Nephron progenitor cell (in vitro differentiated cells): ENCODE measurements at places on chromosomes 6 and 20.

- H3K27me3 ChIP-seq = no peaks in the 10 kb centered on the region
- no peak overlapping the region for H3K4me3 ChIP-seq
- DNase-seq = peak; percentile 13
- peak overlapping the region; percentile 32 for H3K27ac ChIP-seq
Observed at GRCh38 chr6:150928882-150929281, 63.4 kb downstream of the MTHFD1L start.

GRCh38 chr6:119608994-119609393 lies 259.4 kb upstream of the MAN1A1 start:
- no peaks in the 10 kb centered on the region for H3K27me3 ChIP-seq
- H3K4me1 ChIP-seq = peaks cover 30% of the 10 kb centered on the region
- no peak overlapping the region for H3K27ac ChIP-seq

DNA sequence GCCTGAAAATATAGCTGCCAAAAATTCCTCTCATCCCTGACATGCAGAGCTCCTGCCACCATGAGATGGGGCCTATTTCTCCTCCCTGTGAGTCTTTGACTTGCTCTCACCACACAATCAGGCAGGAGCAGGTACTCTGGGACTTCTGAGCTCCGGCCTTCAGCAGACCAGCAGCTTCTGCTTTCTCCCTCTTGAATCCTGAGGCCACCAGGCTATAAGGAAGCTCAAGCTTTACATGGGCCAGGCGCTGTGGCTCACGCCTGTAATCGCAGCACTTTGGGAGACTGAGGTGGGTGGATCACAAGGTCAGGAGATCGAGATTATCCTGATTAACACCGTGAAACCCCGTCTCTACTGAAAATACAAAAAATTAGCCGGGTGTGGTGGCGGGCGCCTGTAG lies 238.7 kb upstream of the RREB1 start:
- H3K27me3 ChIP-seq = peaks cover 5% of the 10 kb centered on the region
- no peak overlapping the region for H3K4me3 ChIP-seq
- no peak overlapping the region for H3K27ac ChIP-seq
- H3K36me3 ChIP-seq = no peaks in the 10 kb centered on the region

DNA sequence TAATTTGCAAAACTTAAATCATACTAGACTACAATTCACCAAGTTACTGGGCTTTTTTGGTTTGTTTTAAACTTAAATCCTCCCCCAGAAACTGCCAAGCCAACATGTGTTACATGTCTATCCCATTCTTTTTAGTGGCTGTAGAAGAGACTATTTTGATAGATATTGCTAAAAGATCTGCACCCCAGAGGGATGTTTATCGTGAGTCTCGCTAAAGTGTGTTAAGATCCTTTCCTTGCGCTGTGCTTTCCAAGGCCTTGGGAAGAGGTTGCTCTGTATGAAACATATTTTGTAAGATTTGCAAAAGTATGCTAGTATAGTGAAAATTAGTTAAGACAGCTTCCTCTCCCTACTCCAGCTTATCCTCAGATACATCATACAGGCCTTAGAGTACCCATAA lies 63.0 kb downstream of the GPX5 start:
- H3K27me3 ChIP-seq = peaks cover 22% of the 10 kb centered on the region
- peak overlapping the region; percentile 94 for H3K4me3 ChIP-seq
- peaks cover 3% of the 10 kb centered on the region for H3K36me3 ChIP-seq

- H3K27me3 ChIP-seq = no peaks in the 10 kb centered on the region
- no peaks in the 10 kb centered on the region for H3K36me3 ChIP-seq
Observed at GRCh38 chr6:88268508-88268907, 102.4 kb upstream of the CNR1 start.

DNA sequence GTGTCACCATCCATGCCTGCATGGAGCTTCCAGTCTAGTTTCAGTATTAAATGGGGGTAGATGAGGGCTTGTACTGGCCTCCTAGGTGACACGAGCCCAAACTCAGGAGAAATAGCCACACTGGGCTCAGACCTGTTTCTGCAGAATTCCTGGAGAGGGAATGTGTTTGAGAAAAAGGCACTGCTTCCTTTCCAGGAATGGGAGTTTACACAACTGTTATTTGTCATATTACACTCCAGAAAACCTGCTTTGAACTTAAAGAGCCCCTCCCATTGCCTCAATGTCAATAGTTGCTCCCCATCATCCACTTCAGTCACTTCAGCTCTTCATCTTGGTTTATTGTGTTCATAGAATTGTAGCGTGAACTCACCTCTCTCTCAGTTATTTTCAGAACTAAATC lies 151.5 kb downstream of the CFAP61 start:
- no peak for DNase-seq
- H3K4me3 ChIP-seq = no peak overlapping the region
- no peak overlapping the region for H3K27ac ChIP-seq
- H3K4me1 ChIP-seq = peaks cover 51% of the 10 kb centered on the region
- no peaks in the 10 kb centered on the region for H3K36me3 ChIP-seq

GRCh38 chr6:11413117-11413687 lies 124.3 kb upstream of the TMEM170B start:
- no peak for DNase-seq
- peaks cover 5% of the 10 kb centered on the region for H3K4me1 ChIP-seq
- H3K27me3 ChIP-seq = peaks cover 3% of the 10 kb centered on the region
- no peak overlapping the region for H3K4me3 ChIP-seq
- H3K36me3 ChIP-seq = peaks cover 7% of the 10 kb centered on the region

GRCh38 chr6:113595911-113596376 lies 261.2 kb upstream of the MARCKS start:
- peaks cover 49% of the 10 kb centered on the region for H3K4me1 ChIP-seq
- peaks cover 3% of the 10 kb centered on the region for H3K36me3 ChIP-seq
- no peak for DNase-seq
- H3K27ac ChIP-seq = no peak overlapping the region

GRCh38 chr6:152948150-152948768 lies 34.6 kb downstream of the FBXO5 start:
- H3K36me3 ChIP-seq = no peaks in the 10 kb centered on the region
- no peak for DNase-seq
- no peaks in the 10 kb centered on the region for H3K4me1 ChIP-seq
- H3K4me3 ChIP-seq = no peak overlapping the region
- no peaks in the 10 kb centered on the region for H3K27me3 ChIP-seq

DNA sequence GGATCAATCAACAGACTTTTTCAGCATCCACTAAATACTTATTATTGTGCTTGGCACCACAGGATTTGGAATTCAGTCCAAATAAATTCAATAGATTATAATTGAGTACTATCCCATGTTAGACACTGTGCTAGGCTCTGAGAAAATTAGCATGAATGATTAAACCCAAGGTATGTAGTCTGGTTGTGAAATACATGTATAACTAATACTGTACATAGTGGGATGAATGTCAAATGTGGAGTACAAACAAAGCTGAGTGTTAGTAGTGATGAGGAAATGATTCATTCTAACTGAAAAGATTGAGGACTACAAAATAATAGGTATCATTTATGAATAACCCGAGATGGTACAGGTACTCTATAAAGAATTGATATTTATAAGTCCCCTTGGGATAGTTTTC lies 111.9 kb upstream of the FLRT3 start:
- no peak overlapping the region for H3K27ac ChIP-seq
- no peaks in the 10 kb centered on the region for H3K4me1 ChIP-seq
- DNase-seq = no peak
- peaks cover 8% of the 10 kb centered on the region for H3K27me3 ChIP-seq
- no peak overlapping the region for H3K4me3 ChIP-seq
- peaks cover 5% of the 10 kb centered on the region for H3K36me3 ChIP-seq

DNA sequence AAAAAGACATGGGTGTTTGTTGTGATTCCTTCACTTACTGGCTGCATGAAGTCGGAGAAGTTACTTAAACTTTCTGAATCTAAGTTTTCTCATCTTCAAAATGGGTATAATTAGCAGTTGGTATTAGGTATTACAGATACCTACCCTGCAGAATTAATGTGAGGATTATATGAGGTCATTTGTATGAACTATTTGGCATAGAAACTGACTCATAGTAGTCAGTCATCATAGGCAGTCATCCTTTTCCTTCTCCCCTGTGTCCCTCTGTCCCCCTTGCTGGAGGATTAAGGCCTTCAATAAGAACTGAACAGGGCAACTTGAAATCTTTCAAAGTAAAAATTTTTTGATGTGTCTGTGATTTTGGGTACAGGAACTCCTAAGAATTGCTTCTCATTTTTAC lies 26.3 kb downstream of the RALGAPB start:
- no peak for DNase-seq
- H3K27ac ChIP-seq = no peak overlapping the region
- H3K36me3 ChIP-seq = peaks cover 41% of the 10 kb centered on the region
- H3K27me3 ChIP-seq = no peaks in the 10 kb centered on the region
- H3K4me3 ChIP-seq = no peak overlapping the region

- peaks cover 4% of the 10 kb centered on the region for H3K4me1 ChIP-seq
- no peak for DNase-seq
- H3K36me3 ChIP-seq = peaks cover 6% of the 10 kb centered on the region
- H3K27ac ChIP-seq = no peak overlapping the region
Observed at GRCh38 chr6:95417856-95418255, 159.5 kb upstream of the MANEA start.

DNA sequence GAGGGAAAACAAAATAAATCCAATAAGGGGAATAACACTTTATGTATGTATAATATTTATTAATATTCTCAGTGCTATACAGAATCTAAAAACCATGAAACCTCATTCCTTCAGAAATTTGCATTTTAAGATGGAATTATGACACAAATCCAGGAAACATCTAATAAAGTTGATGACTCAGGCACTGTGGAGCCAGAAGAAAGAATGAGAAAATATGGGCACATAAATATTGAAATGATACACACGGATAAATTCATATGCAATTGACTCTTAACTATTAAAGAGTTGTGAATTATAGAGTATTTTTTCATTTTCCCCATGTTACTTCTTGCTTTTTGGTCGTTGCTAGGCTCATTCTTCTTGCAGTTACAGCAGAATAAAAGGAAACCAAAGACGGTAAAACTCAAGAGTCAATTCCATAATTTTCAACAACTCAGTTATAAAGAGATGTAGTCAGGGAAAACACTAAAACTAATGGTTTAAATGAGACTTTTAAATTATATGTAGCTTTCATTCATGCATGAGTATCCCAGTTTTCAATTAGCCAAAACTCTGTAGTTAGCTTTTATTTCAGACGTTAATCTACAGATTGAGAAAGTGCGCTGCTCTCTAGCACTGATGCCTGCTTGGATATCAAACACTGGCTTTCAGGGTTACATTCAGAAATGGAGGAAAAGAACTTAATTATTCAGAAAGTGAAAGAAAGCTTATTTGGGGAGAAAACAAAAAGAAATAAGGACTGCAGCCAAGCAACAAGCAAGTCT lies 95.4 kb downstream of the ADGRB3 start:
- H3K36me3 ChIP-seq = no peaks in the 10 kb centered on the region
- no peak overlapping the region for H3K4me3 ChIP-seq
- no peaks in the 10 kb centered on the region for H3K4me1 ChIP-seq
- peaks cover 2% of the 10 kb centered on the region for H3K27me3 ChIP-seq

DNA sequence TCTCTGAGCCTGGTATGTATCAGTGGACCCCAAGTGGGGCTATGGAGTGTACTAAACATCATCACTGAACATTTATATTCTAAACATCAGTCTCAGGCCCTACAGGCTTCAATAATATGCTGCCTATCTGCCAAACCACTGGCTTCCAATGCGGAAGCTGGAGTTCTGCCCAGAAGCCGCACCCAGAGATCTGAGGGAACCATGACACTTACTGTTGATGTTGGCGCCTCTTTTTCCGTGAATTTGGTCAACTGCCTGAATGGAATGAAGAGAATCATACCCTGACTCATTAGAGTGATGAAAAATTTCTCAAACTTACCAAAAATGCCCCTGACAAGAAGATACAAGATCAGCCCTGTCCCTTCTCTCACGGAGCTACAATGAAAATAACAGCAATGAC lies 66.2 kb downstream of the SLC22A23 start:
- H3K4me1 ChIP-seq = peaks cover 6% of the 10 kb centered on the region
- no peak overlapping the region for H3K27ac ChIP-seq
- no peak overlapping the region for H3K4me3 ChIP-seq
- DNase-seq = no peak

- peaks cover 7% of the 10 kb centered on the region for H3K36me3 ChIP-seq
- peaks cover 2% of the 10 kb centered on the region for H3K27me3 ChIP-seq
- H3K4me1 ChIP-seq = peaks cover 63% of the 10 kb centered on the region
Observed at GRCh38 chr6:44263354-44264100, 1.8 kb downstream of the NFKBIE start.

DNA sequence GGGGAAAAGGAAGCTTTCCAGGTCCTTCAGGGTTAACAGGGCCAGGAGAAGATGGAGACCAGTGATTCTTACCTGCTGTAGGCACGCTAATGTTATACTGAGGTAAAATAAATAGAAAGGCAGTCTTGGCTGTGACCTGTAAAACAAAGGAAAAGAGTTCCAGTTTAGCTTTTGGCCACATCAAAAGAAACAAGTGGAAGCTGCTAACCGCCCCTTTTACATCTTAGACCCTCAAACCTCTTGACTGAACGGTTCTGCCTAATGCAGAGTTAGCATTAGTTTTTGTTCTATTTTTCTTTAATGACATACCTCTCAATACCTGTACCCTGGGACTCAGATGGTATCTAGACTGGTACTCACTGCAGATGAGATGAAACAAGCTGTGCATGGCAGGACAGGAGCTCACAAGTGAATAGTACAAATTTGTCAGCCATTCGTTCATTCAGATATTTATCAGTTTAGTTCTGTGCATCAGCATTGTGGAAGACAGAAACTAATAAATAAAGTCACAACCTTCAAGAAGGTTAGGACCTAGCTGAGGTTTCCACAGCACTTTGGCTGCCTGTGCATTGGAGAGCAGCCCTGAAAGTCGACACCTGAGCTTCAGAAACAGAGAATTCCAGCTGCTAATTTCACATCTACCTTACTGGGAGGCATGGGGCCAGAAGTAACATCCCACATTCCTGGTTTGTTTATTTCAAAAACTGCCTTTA lies 41.0 kb downstream of the TRAM2 start:
- no peak overlapping the region for H3K27ac ChIP-seq
- H3K36me3 ChIP-seq = peaks cover 25% of the 10 kb centered on the region
- no peak for DNase-seq
- no peaks in the 10 kb centered on the region for H3K27me3 ChIP-seq

DNA sequence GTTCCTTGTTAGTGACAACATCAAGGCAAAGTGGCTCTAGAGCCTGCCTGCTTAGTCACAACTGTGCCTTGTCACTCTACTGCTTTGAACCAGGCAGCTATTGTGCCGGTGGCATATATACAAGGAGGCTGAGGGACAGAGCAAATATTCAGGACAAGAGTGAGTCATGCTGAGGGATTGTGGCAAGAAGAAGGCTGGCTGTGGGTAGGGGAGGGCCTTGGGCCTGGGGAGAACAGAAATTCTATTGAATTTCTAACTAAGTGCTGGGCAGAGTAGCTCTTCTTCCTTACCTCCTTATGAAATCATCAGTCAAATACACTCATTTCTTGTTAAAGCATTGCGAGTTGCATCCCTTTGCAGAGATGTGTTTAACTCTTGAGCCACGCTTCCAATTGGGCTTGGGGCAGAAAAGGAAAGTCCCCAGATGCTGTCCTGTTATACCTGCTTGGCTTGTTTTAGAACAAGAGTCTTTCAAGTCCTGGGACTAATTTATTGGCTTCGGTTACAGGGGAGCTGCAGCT lies 59.7 kb downstream of the PFDN4 start:
- peaks cover 10% of the 10 kb centered on the region for H3K4me1 ChIP-seq
- H3K36me3 ChIP-seq = no peaks in the 10 kb centered on the region
- no peak for DNase-seq

GRCh38 chr20:48405909-48406308 lies 421.9 kb downstream of the PREX1 start:
- peaks cover 7% of the 10 kb centered on the region for H3K27me3 ChIP-seq
- H3K27ac ChIP-seq = no peak overlapping the region
- peaks cover 43% of the 10 kb centered on the region for H3K4me1 ChIP-seq

GRCh38 chr6:168333491-168333890 lies 13.9 kb upstream of the DACT2 start:
- H3K36me3 ChIP-seq = no peaks in the 10 kb centered on the region
- no peak overlapping the region for H3K27ac ChIP-seq

GRCh38 chr20:5822569-5822968 lies 72.4 kb downstream of the SHLD1 start:
- no peak for DNase-seq
- no peaks in the 10 kb centered on the region for H3K36me3 ChIP-seq
- no peak overlapping the region for H3K4me3 ChIP-seq
